ENCODE measurements at places on chromosomes 6 and 20. TPM values are rescaled to one million over a fixed set of nuclear protein-coding genes. Genes with fewer than 3 reads are reported as not detected.

COL21A1 gene
- total RNA-seq = 10.5 TPM

STMND1 gene
- 19.3 TPM for total RNA-seq

DNA sequence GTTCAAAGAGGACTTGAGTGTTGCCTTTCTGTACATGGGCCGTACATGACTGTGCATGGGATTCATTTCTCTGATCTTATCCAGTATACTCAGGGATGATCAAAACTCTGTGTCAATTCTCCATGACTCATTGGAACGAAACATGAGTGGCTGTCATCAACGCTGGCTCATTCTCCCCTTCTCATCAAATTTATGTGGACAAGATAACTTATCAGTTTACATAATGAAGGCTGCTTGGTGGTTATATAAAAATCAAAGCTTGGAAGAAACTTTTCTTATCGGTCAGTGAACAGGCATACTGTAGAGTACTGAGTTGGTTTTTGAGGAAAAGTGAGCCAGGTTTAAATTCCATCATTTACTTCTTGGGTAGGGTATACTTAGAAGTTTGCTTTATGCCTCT lies 24.9 kb downstream of the CRISP1 start:
- no peak for DNase-seq

GRCh38 chr6:105374010-105374420 lies 28.9 kb downstream of the PREP start:
- DNase-seq = no peak

GRCh38 chr20:1327241-1327653 lies 1.7 kb downstream of the SDCBP2 start:
- DNase-seq = peak; percentile 86

- peak; percentile 86 for DNase-seq
These were observed 31.1 kb upstream of the ENPP4 start for GRCh38 chr6:46098678-46099077.

- no peak for DNase-seq
These were observed 9.1 kb downstream of the OCSTAMP start for GRCh38 chr20:46541229-46541935.

- no peak for DNase-seq
These were observed 21.3 kb downstream of the PRR18 start for GRCh38 chr6:166286839-166287271.

All from testis (tissue), 5 donors.